ENCODE measurements at places on chromosomes 3 and 15. TPM values are rescaled to one million over a fixed set of nuclear protein-coding genes. Genes with fewer than 3 reads are reported as not detected.

GRCh38 chr15:98727115-98728040, 79.0 kb downstream of the IGF1R start:
- peak; percentile 97 for DNase-seq

GRCh38 chr3:12400616-12401194, 83.6 kb upstream of the TSEN2 start:
- DNase-seq: peak; percentile 48

DNA sequence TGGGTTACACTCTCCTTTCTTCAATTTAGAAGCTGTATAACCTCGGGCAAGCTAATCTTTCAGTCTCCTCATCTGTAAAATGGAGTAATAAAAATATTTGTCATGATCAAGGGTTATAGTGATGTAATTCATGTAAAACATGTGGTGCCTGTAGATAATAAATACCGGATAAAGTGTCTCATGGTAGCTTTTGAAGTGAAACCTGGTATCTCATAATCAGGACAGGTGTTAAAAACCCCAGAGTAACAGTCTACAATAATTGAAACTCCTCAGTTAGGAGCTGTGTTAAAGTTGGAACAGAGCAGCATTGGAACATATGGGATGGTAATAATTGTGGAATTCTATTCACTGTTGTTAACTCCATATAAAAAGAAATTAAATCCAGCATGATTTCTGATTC, 884 bp upstream of the KNL1 start:
- DNase-seq: no peak

- peak; percentile 41 for DNase-seq
Measured at GRCh38 chr3:99875581-99875928, 57.9 kb downstream of the CMSS1 start.

DNA sequence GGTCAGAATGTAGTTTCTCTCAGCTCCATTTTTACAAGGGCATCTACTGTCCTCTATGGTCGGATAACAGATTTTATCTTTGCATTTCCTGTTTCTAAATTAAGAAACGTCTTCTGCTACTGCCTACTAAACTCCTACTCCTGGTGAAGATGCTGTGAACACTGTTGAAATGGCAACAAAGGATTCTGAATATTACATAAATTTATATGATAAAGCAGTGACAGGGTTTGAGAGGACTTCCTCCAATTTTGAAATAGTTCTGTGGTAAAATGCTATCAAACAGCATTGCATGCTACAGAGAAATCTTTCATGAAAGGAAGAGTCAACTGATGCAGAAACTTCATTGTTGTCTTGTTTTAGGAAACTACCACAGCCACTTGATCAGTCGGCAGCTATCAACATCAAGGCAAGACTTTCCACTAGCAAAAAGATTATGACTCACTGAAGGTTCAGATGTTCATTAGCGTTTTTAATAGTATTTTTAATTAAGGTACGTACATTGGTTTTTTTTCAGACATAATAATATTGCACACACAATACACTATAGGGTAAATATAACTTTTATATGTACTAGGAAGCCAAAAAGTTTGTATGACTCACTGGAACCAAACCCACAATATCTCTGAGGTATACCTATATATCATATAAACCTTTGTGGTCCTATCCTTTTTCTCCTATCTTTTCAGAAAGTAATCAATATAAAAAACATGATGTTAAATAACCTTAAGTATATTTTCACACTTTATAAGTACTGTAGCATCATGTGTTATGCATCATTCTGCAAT, 156.1 kb downstream of the STAG1 start:
- DNase-seq: no peak

GRCh38 chr15:27583651-27584050, 515.5 kb downstream of the OCA2 start:
- no peak for DNase-seq

GRCh38 chr3:38519651-38520050, 23.5 kb downstream of the EXOG start:
- DNase-seq: peak; percentile 41

- no peak for DNase-seq
Measured at GRCh38 chr3:70138606-70139005, 139.1 kb downstream of the SAMMSON start.

- no peak for DNase-seq
Measured at GRCh38 chr15:69303337-69304181, 4.8 kb downstream of the PAQR5 start.

DNA sequence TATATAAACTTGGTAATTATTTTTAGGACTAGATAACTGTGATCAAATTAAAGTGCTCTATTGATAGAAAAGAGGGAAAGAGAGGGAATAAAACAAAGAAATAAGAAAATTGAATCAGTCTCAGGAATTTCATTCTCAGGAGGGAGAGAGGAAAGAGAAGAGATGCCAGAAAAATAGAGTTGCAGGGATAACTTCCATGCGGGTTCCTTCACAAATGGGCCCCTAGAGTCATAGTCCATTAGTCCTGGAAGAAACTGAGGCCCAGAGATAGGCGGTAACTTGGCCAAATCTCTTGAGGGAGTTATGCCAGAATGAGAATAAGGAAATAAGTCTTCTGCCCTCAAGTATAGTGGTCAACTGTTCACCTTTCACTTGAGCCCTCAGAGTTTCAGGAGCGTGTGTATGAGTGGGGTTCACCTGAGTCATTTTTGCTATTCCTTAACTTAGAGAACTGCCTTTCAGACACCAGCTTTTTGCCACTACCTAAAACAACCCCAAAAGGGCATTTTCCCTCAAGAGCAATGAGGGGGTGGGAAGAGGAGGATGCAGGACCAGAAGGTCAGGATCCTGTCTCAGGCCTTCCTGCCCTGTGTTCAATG, 192.6 kb downstream of the MEX3B start:
- no peak for DNase-seq

GRCh38 chr3:128083396-128083795, 31.2 kb downstream of the SEC61A1 start:
- no peak for DNase-seq

DNA sequence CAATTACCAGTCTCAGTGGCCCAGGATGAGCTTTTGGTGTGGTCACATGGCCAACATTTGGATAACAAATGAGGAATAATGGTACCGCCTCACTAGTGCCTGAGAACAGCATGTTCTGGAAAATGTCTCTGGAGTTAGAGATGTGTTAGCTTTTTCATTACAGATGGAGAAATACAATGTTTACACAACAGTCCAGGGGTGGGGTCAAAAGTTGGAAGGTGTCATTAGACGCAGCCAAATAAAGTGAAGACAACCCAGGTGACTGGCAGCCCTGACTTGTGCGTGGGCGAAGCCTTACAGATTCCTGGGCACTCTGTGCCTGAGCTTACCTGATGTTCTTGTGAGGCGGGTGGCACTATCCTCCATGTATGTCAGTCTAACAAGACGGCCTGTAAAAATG, 12.8 kb downstream of the IL17RB start:
- DNase-seq: no peak

DNA sequence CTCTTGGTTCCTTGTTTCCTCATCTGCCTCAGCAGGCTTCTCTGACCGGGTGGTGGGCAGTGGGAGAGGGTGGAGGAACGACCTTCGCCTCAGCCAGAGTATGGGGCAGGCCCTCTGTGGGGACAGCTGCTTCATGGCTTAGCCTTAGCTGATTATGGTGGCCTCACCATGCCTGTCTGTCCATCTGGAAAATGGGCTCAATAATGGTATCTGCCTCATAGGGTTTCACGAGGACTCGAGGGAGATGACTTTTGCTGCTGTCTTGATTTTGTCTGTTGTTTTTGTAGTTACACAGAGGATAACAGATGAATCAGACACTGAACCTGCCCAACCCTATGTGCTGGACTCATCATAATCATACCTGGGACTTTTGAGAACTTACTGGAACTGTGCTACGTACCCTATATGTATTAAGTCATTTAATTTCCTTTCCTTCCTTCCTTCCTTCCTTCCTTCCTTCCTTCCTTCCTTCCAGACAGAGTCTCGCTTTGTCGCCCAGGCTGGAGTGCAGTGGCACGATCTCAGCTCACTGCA, 46.5 kb downstream of the CDC25A start:
- no peak for DNase-seq

DNA sequence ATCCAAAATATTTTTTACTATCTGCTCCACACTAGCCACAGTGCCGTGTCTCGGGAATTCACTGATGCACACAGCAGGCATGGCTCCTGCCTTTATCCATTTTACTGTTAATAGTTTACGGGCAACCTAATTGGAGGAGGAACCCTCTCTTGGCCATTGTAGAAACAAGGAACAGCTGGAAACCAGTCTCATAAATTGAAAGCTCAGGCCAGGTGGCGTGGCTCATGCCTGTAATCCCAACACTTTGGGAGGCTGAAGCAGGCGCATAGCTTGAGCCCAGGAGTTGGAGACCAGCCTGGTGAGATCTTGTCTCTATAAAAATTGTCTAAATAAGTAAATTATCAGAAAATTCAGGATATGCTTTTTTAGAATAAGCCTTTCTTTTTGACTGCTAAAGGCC, 39.0 kb downstream of the IL5RA start:
- no peak for DNase-seq

GRCh38 chr3:197940745-197941384, 9.1 kb upstream of the RPL35A start:
- no peak for DNase-seq

DNA sequence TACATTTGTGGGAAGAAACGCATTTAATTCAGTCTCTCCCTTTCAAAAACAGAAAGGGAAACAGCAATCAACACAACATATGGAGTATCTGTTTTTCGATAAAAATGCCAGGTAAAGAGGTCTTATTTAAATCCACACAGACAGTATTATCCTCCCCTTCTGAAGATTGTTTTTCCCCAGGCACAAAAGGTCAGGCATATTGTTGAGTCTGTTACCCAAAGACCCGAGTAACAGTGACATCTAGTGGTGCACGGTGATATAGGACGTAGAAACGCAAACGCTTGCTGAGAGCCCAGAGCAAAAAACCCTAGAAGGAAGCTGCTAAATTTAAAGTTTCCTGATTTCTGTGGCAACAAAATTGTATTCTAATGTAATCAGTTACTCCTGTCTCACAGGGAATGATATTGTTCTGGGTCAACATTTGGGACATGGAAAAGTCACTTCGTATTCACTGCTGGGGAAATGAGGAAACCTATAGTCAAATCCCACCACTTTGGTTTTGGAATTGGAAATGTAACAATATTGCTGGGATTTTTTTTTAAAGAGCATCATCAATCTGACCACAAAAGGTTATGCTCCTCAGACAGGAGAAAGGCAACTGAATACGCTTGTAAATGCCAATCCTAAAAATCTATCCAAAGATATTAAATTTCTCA, 312.7 kb upstream of the CCDC54 start:
- peak; percentile 88 for DNase-seq

GRCh38 chr15:89408372-89409183, 74.0 kb upstream of the POLG start:
- DNase-seq: no peak

DNA sequence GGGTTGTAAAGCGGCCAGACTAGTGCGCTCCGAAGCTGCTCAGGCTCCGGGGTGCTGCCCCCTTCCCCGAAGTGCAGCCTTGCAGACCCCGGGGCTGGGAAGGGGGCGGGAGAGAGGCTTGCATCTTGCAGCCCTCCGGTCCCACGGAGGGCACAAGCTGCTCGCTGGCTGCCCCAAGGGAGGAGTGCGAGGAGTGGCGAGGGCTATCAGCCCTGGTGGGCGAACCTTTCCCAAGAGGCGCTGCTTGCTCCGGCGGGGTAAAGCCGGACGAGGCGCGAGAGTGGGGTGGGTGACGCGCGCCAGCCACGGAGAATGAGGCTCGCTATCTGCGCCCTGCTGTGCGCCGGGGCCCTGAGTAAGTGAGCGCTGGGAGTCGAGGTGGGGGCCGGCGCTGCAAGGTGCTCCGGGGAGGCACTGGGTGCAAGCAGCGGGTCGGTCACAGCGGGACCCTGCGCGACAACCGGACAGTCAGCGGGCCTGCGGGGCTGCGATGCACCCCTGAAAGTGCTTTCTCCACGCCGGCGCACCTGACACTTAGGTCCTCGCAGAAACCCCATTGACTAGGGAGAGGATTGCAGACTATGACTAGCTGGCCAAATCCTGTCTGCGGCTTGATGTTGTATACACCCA, 12.7 kb upstream of the TOPBP1 start:
- DNase-seq: no peak

- DNase-seq: no peak
Measured at GRCh38 chr3:153404157-153404556, 242.1 kb downstream of the RAP2B start.

RETNLB gene
- not detected for total RNA-seq

SCAANT1 gene
- total RNA-seq: not detected

DOCK3 gene
- total RNA-seq: 0.36 TPM

HYAL1 gene
- total RNA-seq: 0.06 TPM

EPHB1 gene
- total RNA-seq: 2.5 TPM

GJD2 gene
- total RNA-seq: not detected

ONECUT1 gene
- total RNA-seq: not detected

EOGT gene
- 15.3 TPM for total RNA-seq

ZNF502 gene
- total RNA-seq: 5.7 TPM

XCR1 gene
- not detected for total RNA-seq

Measured in Daoy (cell line).